ENCODE measurements at places on chromosomes 1 and 21.
A peak's percentile ranks its signal among the peaks of the same experiment; 100 is the strongest.

GRCh38 chr1:25456502-25456901, 25.8 kb downstream of the MACO1 start:
- no peak for DNase-seq

GRCh38 chr1:221708987-221709386, 32.9 kb downstream of the DUSP10 start:
- peak; percentile 13 for DNase-seq

GRCh38 chr1:173453982-173454381, 23.2 kb upstream of the PRDX6 start:
- no peak for DNase-seq

GRCh38 chr21:34576041-34576511, 38.8 kb downstream of the RCAN1 start:
- no peak for DNase-seq

DNA sequence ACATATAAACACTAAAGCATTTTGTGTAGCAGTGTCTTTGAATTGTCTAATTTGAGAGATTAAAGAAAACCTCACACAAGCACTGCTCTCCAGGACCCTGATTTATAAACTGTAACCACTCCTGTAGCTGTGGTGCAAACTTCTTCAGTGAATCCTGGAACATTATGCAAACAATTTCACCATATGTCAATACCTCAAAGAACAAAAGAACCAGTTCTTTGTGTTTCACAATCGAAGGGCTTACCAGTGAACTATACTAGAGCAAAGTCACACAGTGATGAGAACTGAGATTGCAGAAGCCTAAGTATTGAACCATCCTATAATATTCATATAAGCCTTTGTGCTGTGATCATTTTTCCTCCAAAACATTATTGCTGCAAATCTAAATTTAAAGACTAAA, 21.5 kb downstream of the DPH5 start:
- no peak for DNase-seq

DNA sequence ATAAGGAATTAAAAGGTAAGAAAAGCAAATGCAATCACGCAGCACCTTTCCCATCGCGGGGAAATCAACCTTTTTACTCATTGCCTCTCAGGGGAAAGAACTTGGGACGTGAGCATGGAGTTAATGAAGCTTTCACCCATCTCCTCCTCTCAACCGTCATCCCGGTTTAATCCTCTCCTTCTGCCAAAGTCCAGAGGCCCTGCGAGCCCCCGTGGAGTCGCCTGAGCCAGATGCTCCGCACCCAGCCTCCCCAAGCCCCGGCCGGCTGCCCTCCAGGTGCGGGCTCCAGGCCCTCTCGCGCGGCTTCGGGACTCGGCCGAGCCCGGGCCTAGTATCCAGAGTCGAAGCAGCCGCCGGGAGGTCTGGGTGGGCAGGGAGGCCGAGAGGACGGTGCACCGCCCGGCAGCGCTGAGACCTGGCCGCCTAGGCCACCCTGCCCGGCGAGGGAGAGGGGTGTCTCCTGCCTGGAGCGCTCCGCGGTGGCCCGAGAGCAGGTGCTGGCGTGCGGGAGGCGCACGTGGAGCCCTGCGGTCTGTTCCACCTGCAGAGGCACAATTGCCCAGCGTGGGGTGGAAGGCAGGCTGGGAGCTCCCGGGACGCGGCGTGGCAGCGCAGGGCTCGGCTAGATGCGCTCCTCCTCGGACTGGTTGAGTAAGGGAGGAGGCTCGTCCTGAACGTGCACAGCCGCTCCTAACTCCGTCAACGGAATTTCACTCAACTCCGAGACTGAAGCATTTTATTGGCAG, 218.5 kb downstream of the SDCCAG8 start:
- DNase-seq, result no peak

- no peak for DNase-seq
Observed at GRCh38 chr1:41312991-41313645, 48.1 kb upstream of the FOXO6 start.

DNA sequence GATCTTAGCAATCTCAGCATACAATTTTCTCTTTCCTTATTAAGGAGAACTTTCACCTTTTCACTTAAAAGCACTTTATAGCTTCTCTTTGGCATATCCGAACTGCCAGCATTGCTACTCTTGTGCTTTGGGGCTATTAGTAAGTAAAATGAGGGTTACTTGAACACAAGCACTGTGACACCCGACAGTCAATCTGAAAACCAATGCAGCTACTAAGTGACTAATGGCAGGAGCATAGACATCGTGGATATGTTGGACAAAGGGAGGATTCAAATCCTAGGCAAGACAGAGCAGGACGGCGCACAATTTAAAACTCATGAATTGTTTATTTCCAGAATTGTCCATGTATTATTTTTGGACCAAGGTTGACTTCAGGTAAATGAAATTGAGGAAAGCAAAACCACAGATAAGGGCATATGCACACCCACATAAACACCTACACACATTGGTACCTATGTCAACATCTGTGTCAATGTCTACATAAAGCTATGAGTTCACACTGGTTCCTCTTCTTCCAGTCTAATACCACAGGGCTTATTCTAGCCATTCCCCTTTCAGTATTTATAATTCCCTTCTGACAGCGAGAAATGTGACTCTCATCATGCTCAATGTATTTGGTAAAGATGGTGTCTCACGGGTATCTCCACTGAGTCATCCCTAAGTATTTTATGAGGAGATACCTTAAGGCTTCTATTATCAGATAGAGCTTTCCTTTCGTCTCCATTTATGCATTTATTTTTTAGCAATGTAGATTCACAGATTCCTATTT, 75.3 kb upstream of the RALGPS2 start:
- no peak for DNase-seq

DNA sequence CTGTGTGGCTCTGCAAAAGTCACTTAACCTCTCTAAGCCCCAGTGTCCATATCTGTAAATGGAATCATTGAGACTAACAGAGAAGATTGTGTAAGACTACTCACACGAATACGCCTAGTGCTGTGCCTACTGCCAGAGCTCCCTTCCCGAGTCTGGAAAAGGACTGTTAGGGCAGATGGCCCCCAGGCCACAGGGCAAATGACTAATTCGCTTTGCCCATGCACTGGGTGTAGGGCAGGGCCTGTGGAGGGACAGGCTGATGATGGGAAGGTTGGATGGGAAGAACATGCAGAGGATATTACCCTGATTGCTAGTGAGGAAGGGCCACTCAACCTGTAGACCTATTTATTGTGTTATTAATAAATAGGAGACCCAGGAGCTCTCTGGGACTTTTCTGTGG, 4.2 kb upstream of the GPR61 start:
- no peak for DNase-seq

GRCh38 chr21:16069178-16070112, 339.7 kb downstream of the USP25 start:
- DNase-seq, result no peak
